Left kidney (tissue), 8 donors: ENCODE measurements at places on chromosomes 1 and 21.

DNA sequence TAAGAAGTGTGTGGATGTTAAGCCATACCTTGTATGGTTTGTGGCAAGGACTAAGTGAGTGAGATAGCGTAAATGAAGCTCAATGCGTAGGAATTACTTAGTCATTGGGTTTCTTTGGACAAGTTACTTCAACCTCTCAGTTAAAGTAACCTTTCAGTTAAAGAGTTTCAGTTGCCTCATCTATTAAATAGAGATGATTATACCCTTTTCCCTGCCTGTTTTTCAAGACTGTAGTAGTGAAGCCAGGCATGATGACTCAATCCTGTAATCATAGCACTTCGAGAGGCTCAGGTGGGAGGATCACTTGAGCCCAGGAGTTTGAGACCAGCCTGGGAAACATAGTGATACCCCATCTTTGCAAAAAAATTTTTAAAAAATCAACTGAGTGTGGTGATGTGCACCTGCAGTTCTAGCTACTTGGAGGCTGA lies 6.3 kb downstream of the ZMPSTE24 start:
- no peak for DNase-seq

DNA sequence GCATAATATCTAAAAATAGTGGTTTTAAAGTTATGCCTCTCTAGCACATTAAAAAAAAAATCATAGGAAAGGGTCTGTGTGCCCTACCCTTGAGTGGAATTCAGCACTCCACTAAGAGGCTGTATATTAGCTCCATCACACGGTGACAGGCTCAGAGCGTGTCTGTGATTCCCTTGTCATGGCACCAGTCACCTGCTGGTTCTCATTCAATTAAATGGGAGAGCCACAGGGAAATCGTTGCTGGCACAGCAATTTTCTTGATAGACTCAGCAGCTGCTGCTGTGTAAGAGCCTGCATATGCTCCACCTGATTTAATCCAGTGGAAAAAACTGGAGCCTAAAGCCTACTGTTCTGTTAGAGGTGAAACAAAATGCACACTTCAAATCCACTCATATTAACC lies 9.5 kb downstream of the ATP6V1G3 start:
- DNase-seq = no peak

- DNase-seq = no peak
These were observed 37.2 kb upstream of the CRNN start for GRCh38 chr1:152451254-152451653.

DNA sequence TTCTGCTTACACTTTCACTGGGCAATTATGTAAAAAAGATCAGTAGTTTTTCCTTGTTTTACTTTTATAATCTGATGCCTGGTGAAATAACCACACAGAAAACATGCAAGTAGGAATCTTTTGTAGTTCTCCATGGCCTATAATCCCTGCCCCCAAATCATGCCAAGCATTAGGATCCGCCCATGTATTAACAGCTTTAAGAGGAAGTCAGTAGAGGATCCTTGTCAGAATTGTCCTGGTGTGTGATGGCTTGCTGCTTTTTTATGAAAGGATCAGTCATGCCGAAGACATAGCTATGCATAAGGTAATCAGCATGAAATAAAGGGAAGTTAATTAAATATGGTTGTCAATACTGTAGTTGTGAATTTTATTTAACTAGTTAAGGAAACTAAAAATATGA lies 20.0 kb downstream of the ADGRL2 start:
- no peak for DNase-seq

- no peak for DNase-seq
These were observed 22.0 kb downstream of the SLC37A1 start for GRCh38 chr21:42535602-42536171.

GRCh38 chr1:174786358-174786757 lies 213.4 kb upstream of the CACYBP start:
- no peak for DNase-seq

GRCh38 chr1:161162052-161162451 lies 2.8 kb downstream of the USP21 start:
- no peak for DNase-seq

GRCh38 chr1:64550510-64550909 lies 80.6 kb downstream of the CACHD1 start:
- DNase-seq = no peak

DNA sequence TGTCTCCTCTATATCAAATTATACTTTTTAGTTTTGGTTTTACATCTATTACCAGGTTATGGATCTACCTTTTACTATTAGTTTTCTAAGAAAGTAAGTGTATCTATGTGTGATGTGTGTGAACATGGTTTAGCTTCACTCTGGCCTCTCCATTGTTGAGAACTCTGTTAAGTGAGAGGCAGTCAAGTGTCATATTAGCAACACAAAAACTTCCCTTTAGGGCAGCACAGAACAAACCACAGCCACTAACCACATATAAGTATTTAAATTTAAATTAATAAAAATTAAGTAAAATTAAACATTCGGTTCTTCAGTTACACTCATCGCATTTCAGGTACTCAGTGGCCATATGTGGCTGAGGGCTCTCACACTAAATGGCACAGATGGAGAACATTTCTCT lies 96.6 kb downstream of the DPYD start:
- DNase-seq = no peak

- no peak for DNase-seq
These were observed 32.0 kb upstream of the BATF3 start for GRCh38 chr1:212731630-212732029.

GRCh38 chr1:96538883-96539282 lies 182.7 kb upstream of the PTBP2 start:
- DNase-seq = peak; percentile 62

DNA sequence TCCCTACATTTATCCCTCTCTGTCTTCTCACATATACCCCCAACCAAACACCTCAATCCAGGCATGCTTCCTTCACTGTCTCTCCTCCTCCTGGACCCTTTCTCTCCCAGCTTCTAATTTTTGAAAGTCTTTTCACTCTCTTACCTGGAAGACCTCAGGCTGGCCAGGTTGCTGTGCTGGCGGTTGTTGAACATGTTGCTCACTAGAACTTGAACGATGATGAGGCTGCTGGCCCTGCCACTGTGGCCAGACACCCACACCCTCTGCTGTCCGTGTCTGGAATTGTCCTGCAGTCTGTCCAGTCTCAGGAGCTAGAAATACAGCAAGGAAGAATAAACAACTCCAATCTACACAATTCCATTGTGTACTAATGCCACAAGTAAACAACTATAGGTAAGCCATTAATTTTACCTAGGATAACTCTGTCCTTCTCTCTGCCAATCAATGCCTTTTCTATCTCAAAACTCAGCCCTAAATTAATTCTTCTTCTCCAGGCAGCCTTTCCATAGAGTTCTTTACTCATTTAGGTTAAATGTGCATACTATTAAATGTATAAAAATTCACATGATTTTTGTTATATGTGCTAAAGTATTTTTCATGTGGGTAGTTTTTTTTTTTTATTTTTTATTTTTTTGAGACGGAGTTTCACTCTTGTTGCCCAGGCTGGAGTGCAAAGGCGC lies 5.1 kb upstream of the CTSK start:
- no peak for DNase-seq

- DNase-seq = no peak
These were observed 267.4 kb downstream of the ZNF326 start for GRCh38 chr1:90262286-90262685.

DNA sequence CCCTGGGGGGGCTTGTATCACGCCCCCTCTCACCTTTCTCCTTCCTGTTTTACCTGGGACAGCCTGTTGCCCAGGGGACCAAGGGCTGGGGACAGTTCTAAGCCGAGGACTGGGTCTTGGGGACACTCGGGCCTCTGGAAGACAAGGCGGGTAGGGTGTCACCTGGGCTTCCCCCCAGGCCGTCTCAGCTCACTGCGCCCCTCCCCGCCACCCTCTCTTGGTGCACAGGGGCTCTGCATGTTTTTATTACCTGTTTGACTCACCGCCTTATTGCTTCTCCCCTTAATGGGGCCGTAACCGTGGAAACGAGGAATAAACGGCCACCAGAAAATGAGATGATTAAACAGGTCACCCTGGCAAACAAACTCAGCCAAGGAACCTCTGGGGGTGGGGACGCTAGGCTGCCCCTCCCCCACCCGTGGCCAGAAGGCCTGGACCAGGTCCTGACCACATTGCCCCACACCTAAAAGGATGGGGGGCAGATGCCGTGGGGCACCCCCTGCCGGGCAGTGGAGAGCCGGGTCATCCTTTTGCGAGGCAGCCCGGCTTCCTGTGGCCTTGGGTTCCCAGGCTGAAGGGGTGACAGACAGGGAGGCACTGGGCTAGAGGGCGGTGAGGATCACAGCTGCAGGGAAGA lies 109.9 kb downstream of the CASZ1 start:
- DNase-seq = no peak

- DNase-seq = no peak
These were observed 158.8 kb downstream of the URB2 start for GRCh38 chr1:229784834-229785233.

DNA sequence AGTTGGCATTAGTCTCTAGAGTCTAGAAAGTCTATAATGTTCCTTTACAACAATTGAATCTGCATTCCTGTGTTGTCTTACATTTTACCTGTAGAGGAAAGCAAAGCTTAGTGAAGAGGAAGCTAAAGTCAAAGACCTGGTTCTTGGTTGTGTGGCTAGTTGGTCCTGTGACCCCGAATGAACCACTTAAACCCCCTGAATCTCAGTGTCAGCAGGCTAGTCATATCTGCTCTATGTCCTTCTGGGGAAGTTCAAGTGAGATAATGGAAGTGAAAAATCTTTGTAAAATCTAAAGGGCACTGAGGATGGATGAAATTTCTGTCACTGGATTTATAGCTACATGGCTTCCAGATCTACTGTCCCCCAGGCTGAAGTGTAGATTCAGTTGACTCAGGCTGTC lies 24.0 kb upstream of the AIM2 start:
- DNase-seq = no peak

DNA sequence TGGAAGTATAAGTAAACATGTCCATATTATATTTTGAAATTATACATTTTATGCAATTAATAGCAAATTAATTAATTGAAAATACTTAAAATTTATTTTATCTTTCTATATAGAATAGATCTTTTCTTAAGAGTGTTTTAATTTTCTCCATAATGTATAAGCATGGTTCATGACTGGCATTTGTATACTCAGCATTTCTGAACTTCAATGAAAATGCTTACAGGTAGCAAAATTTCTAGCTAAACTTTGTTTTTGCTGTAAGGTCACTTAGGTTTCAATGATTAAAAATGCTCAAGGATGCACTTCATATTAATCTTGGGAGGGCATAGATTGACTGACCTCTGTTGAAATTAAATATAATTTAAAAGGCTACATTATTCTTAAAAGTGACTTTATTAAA lies 1108.1 kb downstream of the BRINP3 start:
- no peak for DNase-seq

- DNase-seq = peak; percentile 20
These were observed 123.2 kb downstream of the NR5A2 start for GRCh38 chr1:200150721-200151120.

GRCh38 chr1:157359314-157360022 lies 192.8 kb downstream of the FCRL5 start:
- no peak for DNase-seq

DNA sequence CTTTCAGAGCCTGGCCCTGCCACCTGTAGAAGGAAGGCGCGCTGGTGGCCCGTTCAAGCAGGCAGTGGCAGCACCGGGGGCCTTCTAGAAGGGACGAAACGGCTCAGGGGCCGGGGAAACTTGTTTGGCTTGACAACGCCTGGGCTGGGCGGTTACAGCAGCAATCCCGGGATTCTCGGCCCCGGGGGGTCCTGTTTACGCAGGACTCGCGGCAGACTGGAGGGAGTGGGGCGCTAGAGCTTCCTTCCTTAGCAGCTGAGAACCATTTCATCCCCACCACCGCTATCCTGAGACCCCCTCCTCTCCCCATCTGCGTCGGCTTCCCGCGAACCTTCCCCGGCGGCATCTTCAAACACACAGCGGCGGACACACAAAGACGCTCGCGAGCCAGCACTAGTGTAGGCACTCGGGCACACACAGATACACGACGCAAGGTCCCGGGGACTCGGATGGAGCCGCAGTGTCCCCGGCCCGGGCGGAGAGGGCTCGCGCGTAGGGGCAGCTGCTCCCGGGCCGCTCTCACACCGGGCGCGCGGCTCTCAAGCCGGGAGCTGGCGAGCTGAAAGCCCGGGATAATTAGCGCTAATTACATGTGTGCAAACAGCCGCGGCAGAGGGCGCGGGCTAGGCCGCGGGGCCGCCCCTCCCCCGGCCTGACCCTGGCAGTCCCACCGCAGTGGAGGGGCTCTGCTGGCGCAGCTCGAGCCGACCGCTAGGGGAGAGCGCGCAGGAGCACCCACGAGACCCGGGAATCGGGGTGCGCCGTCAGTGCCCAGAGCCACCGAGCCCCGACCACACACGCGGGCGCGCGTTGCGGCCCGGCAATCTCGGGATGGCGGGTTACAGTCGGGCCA lies 271.4 kb downstream of the FOXD2 start:
- DNase-seq = no peak

DNA sequence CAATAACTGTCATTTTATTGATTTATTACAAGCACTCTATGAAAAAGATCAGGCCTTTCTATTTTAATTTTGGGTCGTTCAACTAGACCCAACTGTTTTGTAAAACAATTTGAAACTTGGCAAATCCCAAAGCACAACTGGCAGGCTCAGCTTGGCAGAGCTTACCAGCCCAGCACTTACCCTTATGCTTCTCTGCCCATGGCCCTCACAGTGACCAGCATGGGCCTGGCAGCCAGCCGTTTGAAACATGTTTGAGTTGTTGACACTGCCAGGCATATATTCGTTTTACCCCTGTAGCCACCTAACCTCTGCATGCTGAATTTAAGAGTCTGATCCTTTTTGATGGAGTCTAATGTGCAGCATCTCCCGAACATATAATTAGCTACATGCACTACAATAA lies 796.7 kb upstream of the ADGRL2 start:
- no peak for DNase-seq

DNA sequence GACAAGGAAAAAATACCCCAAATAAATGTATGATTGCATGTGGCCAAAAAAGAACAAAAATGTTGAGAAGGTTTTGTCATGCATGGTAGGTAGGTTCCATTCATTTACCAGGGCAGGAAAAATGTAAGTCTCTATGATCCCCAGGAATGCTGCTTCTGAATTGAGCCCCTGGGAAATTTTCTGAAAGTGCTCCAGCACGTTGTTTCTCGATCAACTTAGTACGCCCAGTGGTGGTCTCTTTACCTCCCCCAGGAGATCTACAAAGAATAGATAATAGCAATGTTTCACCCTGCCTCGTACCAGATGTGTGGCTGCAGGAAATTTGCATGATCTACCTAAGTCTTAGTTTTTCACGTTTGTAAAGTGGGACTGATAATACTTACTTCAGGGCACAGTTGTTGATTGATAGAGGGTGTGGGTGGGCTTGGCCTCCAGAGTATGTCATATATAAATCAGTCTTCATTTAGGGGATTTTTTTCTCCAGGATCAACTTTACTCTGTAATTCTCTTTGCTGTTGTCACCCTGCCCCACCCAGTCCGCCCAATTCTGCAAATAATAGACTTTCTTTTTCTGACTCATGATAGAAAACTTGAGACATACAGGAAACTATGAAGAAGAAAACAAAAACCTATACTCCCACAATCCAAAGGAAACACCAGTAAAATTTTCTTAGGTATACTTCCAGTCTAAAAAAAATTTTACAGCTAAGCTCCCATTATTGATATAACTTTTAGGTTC lies 462.0 kb upstream of the RUNX1 start:
- no peak for DNase-seq
